Activated CD4-positive, alpha-beta T cell treated with anti-CD3 and anti-CD28 coated beads for 36 hours (primary cell): ENCODE measurements at places on chromosomes 6 and 20. TPM values are rescaled to one million over a fixed set of nuclear protein-coding genes. Genes with fewer than 3 reads are reported as not detected.

DNA sequence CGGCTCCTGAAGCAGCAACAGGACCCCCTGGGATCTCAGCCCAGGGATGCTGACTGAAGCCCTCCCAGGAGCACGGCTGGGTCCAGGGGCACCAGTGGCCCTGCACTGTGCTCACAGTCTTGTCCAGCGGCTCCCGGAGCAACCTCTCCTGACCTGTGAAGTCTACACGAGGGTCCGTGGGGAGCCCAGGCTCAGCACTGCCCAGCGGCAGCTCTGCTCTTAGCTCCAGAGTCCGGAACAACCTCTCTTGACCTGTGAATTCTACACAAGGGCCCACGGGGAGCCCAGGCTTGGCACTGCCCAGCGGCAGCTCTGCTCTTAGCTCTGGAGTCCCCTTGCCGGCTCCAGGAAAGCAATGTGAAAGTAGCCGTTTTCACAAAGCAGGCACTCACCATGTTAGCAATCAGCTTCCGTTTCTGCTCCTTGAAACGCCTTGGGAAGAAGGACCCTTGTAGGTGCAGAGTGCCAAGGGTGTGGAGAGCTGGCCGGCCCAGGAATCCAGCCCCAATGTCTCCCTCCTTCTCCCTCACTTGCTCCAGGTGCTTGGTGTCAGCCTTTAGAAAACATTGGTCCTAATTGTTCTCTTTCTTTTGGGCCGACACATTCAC is 310.9 kb downstream of the CDH4 start:
- H3K27ac ChIP-seq = no peak overlapping the region
- no peaks in the 10 kb centered on the region for H3K27me3 ChIP-seq

DNA sequence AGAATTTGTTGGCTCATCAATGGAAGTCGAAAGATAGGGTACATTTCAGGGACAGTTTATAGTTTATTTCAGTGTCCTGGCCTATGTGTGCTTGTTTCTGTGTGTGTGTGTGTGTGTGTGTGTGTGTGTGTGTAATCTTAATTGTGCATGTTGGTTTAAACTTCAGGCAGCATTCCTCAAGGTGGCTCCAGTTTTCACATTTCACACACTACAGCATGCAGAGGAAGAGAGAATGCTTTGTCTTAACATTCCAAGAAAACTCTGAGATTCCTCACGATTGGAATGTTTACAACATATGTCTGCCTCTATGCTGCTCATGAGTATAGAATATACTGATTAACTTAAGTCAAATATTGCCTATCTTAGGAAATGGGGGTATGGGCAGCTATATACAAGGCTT is 332.6 kb upstream of the EPHA7 start:
- H3K4me1 ChIP-seq = no peaks in the 10 kb centered on the region

- H3K4me1 ChIP-seq = peaks cover 7% of the 10 kb centered on the region
- no peak for DNase-seq
- peaks cover 10% of the 10 kb centered on the region for H3K27me3 ChIP-seq
- peaks cover 3% of the 10 kb centered on the region for H3K36me3 ChIP-seq
- no peak overlapping the region for H3K27ac ChIP-seq
Measured at GRCh38 chr6:12276930-12277315, 13.2 kb upstream of the EDN1 start.

DNA sequence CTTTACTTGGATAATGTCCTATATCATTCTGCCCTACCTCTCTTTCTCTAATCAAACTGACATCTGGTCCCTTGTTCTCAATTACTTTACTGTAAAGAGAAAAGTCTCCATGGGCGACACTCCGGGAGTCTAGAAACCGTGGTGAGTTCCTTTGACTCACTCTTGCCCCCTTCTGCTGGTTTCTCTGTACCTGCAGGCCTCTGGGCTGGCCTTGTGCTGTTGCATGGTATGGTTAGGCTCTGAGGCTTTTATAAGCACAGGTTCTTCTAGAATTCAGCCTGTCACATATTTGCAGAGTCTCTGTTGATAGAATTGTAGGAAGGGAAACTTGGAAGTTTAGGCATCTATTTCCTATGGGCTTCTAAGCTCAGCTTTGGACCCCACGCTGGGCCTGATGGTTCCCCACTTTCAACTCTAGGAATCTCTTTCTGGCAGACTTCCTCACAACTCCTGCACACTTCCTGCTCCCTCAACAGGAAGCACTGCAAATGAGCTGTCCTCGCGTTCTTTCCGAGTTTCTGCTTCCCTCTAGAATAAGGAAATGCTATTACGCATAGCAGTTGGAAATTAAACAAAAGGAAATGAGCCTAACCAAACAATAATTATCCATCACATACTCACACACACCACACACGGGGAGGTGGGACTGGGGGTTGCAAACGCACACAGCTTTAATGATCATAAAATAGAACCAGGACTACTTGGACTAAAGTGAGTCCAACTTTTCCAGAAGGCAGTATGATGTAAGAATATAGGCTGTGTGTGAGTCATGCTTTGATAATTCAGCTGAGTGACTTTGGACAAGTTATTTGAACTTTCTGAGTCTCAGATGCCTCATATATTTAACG is 683.3 kb downstream of the QKI start:
- H3K27me3 ChIP-seq = peaks cover 5% of the 10 kb centered on the region
- H3K36me3 ChIP-seq = no peaks in the 10 kb centered on the region
- H3K27ac ChIP-seq = no peak overlapping the region
- no peaks in the 10 kb centered on the region for H3K4me1 ChIP-seq
- no peak overlapping the region for H3K4me3 ChIP-seq

GRCh38 chr6:148538261-148539190 is 195.9 kb downstream of the SASH1 start:
- peaks cover 16% of the 10 kb centered on the region for H3K27me3 ChIP-seq
- no peak overlapping the region for H3K27ac ChIP-seq
- H3K4me3 ChIP-seq = no peak overlapping the region
- no peaks in the 10 kb centered on the region for H3K4me1 ChIP-seq
- no peaks in the 10 kb centered on the region for H3K36me3 ChIP-seq

DNA sequence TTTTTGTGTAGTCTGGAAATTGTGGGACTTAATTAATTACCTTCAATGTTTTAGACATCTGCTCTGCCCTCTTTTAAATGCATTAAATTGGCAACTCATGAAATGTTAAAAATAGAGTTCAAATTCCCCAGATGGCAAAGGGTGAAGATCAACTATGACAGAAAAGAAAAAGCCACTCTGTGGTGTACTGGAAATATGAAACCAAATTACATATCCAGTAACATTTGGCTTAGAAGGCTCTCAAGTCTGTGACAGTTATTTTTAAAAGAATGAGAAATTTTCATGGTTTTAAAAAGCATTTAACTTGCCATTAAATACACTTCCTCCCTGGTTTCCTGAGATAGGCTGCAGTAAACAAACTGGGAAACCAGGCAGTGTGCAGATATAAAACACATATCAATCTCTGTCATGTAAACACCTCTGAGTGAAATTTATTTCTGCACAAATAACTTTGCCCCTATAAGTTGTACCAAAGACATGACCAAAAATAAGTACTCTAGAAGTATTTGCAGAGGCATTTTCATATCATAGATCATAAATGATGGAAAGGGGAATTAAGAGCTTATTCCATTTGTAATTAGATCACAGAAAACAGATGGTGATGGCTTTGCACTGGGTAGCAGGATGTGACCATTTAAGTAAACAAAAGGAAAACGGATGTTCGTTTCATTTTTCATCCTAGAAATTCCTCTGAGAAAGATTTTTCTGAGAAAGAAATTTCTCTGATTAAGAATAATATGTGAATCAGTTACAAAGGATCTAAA is 360.1 kb downstream of the SAMD5 start:
- peaks cover 3% of the 10 kb centered on the region for H3K27me3 ChIP-seq
- H3K27ac ChIP-seq = no peak overlapping the region
- DNase-seq = no peak
- no peaks in the 10 kb centered on the region for H3K36me3 ChIP-seq
- no peak overlapping the region for H3K4me3 ChIP-seq
- H3K4me1 ChIP-seq = no peaks in the 10 kb centered on the region

Gene SMLR1
- not detected for total RNA-seq
